ENCODE measurements at places on chromosomes 4 and X.
A peak's percentile ranks its signal among the peaks of the same experiment; 100 is the strongest.

DNA sequence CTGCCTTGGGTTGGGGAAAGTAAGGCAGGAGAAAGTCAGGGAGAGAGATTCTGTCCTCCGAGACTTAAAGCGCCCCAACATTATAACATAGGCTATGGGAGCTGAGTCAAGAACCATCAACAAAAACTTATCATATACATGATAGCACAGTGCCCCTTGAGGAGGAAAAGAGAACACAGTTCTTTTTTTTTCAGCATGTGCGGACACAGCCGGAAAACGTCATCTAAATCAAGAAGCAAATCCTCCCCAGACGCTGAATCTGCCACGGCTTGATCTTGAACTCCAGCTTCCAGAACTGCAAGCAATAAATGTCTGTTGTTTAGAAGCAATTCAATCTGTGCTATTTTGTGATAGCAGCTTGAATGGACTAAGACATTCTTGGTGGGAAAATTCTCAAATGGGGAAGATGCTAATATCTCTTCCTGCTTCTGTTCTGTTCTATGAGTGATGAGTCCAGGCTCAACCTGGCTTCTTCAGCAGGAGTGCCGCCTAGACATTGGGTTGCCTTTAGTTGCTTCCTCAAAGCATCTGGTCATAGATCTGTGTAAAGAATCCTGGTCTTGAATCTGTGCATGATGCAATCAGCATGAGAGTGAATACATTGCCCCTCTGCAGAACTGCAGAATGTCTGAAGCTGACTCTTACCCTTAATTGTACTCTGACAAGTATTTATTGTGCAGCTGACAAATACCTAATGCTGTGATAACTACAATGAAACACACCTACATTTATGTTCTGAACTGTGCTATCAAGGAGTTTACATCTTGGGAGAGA is 549.8 kb upstream of the PRKX start:
- no peak for DNase-seq

- peak; percentile 80 for DNase-seq
Observed at GRCh38 chrX:154738011-154738738, 12.7 kb downstream of the GAB3 start.

GRCh38 chr4:170853422-170854021 is 763.8 kb upstream of the AADAT start:
- peak; percentile 63 for DNase-seq

- no peak for DNase-seq
Observed at GRCh38 chrX:24020306-24020876, 6.6 kb downstream of the KLHL15 start.

GRCh38 chrX:103584596-103584995 is 719 bp upstream of the TCEAL4 start:
- no peak for DNase-seq

- DNase-seq = no peak
Observed at GRCh38 chr4:14906805-14907204, 95.5 kb upstream of the CPEB2 start.

- no peak for DNase-seq
Observed at GRCh38 chrX:54564936-54565335, 34.9 kb downstream of the GNL3L start.

DNA sequence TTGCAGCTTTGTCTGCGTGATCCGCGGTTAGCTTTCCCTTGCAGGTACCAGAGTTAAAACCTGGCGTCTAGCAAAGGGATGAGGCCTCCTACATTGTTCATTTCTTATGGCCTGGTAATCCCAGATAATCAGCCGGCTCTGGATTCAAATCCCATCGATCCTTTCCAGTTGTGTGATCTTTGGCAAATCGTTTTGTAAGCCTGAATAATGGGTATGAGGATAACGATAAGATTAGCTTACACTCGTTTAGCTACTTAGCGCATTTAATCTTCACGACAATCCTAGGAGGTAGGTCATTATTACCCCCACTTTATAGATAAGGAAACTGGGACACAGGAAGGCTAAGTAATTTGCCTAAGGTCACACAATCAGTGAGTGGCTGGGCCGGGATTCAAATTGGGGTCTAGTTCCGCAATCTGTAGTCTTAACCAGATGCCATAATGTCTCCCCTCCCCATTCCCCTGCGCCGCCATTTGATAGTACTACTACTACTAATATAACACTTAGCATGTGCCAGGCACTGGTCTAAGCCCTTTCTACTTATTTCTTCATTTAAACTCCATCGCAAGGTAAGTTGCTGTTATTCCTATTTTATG is 1.7 kb upstream of the UBA1 start:
- DNase-seq = no peak

DNA sequence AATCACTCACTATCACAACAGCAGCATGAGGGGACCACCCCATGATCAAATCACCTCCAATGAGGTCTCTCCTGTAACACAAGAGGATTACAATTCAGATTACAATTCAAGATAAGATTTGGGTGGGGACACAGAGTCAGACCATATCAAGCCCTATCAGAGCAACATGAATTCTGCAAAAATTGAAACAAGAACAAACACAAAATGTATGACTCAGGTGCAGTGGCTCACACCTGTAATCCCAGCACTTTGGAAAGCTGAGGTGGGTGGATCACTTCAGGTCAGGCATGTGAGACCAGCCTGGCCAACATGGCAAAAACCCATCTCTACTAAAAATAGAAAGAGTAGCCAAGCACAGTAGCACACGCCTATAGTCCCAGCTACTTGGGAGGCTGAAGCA is 13.4 kb upstream of the HPSE start:
- DNase-seq = no peak

DNA sequence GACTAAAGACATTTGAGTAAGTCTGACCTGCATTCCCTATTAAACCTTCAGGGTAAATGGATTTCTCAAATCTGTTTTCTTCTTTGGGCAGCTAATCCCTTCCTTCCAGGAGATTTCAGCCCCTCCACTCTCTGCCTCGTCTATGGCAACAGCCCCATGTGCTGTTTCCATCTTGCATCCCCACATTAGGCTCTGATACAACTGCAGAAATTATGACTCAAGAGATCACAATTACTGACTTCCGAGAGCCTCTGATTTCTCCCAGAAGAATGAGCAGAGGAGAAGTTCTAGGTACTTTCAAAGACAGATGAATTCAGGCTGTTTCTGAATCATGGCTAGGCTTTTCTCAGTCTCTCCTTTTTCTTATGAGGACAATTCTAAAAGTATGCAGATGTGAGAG is 38.7 kb downstream of the RAI2 start:
- no peak for DNase-seq

GRCh38 chr4:2068566-2068965 is 9.4 kb downstream of the NAT8L start:
- DNase-seq = no peak

DNA sequence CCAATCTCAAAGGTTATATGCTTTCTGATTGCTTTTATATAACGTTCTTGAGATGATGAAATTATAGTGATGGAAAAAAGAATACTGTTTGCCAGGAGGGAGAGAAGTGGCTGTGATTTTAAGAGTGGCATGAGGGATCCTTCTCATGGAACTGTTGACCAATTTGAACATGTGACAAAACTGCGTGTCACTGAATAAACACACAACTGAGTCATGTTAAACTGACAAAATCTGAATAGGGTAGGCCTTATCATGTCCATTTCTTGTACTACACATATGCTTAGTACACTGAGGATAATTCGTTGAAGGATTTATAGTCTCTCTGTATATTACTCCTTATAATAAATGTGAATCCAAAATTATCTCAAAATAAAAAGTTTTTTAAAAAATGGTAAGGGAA is 22.2 kb upstream of the HSPA4L start:
- no peak for DNase-seq

DNA sequence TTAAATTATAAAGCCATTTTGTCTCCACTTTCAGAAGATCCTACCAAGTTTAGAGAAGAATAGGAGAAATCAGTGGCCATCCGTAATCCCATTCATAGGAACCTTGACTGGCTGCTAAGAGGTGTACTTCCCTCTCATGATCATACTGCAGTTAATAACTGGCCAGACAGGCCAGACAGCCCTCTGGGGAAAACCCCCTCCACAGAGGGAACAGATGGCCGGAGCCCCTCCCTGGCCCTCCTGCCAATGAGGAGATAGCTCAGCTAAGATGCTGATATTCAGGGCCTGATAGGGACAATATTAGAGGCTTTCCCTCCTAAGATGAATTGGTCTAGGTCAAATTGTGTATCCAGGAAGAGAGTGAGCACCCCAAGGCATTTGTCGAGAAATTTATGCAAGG is 200.0 kb upstream of the MAOA start:
- DNase-seq = no peak

- DNase-seq = no peak
Observed at GRCh38 chr4:56149591-56149990, 200.8 kb downstream of the CEP135 start.

- DNase-seq = no peak
Observed at GRCh38 chr4:142369141-142369540, 477.0 kb downstream of the INPP4B start.

GRCh38 chr4:63211375-63211774 is 1197.9 kb downstream of the TECRL start:
- DNase-seq = no peak

DNA sequence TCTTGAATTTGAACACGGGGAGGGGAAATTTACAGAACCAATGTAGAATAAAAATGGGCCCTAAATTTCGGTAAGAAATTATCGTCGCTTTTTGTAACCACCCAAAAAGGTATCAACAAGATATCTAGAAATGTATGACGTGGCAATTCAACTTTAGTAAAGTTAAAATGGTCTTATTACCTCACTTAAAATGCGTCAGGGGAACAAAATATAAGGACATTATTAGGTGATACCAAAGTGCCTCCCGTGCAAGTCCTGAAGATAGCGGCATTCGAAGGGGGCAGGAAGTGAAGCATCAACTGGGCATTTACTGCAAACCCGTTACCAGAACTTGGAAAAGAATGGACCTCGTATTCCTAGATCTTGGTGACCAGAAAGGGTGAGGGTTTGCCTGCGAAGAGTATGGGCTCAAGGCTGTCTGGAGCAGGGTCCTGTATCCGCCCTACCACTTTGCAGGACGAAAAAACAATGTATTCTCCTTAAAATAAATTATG is 980 bp downstream of the AP1S2 start:
- no peak for DNase-seq

DNA sequence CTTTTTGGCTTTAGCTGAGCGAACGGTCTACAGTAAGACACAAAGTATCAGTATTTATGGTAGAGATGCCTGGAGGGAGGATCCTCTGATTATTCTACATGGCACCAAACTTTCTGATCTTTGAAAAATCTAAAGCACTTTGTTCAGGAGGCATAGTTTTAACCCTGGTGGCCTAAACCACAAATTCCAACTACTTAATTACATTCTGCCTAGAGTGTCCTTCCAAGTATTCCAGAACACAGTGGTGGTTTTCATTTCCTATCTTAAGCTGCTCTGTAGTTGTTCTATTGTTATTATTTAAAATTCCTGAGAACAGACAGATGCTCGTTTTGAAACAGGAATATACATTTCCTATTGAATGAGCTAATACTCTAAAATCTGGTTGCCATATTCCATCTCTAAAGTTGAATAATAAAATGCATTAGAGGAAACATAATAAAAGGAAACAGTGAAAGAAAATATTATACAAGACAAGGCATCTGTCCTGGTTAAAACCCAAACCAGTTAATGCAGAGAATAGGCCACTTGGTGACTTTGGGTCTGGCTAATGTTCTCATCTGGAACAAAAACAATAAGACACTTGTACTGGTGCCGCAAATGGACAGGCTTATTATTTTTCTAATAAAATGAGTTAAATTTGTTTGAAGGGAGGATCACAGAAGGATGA is 657.4 kb downstream of the SPRY1 start:
- no peak for DNase-seq

DNA sequence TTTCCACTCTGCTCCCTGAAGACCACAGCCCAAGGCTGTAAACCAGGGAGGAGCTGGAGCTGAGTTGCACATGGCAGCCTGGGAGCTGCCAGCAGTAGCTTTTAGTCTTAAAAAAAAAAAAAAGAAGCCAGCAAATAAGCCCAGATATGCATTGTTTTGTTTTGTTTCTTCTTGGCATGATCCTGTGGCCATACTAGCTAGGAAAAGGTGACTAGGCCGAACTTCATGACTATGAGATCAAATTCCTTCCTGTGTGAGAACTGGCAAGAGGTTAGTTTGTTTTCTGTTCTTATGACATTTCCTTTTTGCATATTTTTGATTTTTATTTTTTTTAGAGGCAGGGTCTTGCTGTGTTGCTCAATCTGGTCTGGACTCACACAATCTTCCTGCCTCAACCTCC is 323.3 kb downstream of the DCTD start:
- DNase-seq = no peak

- no peak for DNase-seq
Observed at GRCh38 chr4:149521611-149522425, 293.8 kb downstream of the IQCM start.

- DNase-seq = no peak
Observed at GRCh38 chr4:152389359-152389758, 146.5 kb downstream of the FBXW7 start.

DNA sequence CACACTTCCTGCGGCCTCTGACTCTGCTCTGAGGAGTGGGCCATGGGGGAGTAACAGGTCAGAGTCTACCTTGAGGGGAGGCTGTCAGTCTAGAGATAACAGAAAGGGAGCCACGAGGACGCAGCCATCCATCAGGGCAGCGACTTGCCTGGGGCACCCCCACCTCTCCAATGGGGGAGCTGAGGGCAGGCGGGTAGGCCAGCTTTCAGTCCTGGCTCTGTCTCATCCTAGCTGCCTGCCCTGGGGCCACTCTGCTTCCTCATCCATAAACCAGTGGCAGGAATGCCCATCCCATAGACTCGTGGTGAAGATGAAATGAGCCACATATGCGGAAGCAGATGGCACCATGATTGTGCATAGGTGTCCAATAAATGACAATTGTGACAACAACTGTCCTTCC is 13.2 kb downstream of the MAGED2 start:
- no peak for DNase-seq

Measured in ascending aorta (tissue), 2 donors.